ENCODE measurements at places on chromosomes 16 and 17. TPM values are rescaled to one million over a fixed set of nuclear protein-coding genes. Genes with fewer than 3 reads are reported as not detected.

- DNase-seq = no peak
- H3K27ac ChIP-seq = no peak overlapping the region
- no peak overlapping the region for H3K4me3 ChIP-seq
- no peaks in the 10 kb centered on the region for H3K27me3 ChIP-seq
- no peaks in the 10 kb centered on the region for H3K36me3 ChIP-seq
- no peaks in the 10 kb centered on the region for H3K4me1 ChIP-seq
These were observed 24.9 kb downstream of the HYDIN start for GRCh38 chr16:71205482-71206131.

- no peak overlapping the region for H3K4me3 ChIP-seq
- no peak overlapping the region for H3K27ac ChIP-seq
- no peaks in the 10 kb centered on the region for H3K36me3 ChIP-seq
These were observed 52.2 kb upstream of the STH start for GRCh38 chr17:45946841-45947256.

GRCh38 chr17:15273141-15273793 is 8.1 kb upstream of the PMP22 start:
- H3K4me1 ChIP-seq = no peaks in the 10 kb centered on the region
- no peaks in the 10 kb centered on the region for H3K36me3 ChIP-seq
- no peaks in the 10 kb centered on the region for H3K27me3 ChIP-seq

DNA sequence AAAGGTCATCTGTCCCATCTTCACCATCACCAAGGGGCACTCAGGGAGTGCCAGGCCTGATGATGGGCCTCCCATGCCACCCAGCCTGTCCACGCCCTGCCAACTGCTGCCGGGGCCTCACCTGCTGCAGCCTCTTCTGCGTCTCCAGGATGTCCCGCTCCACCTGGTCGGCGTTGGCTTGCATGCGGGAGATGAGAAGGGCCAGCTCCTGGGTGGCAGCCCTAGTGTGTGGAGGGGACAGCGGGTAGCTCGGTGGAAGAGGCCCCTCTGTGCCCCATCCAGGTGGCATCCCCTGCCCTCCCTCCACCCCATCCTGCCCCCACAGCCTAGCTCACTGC is 3.2 kb downstream of the EVPL start:
- H3K4me3 ChIP-seq = no peak overlapping the region
- H3K27ac ChIP-seq = no peak overlapping the region
- H3K27me3 ChIP-seq = no peaks in the 10 kb centered on the region
- no peaks in the 10 kb centered on the region for H3K4me1 ChIP-seq

- no peak overlapping the region for H3K27ac ChIP-seq
- H3K36me3 ChIP-seq = no peaks in the 10 kb centered on the region
- no peak for DNase-seq
- H3K4me3 ChIP-seq = no peak overlapping the region
- no peaks in the 10 kb centered on the region for H3K27me3 ChIP-seq
- peaks cover 12% of the 10 kb centered on the region for H3K4me1 ChIP-seq
These were observed 10.8 kb downstream of the LYRM1 start for GRCh38 chr16:20911361-20911760.

- H3K36me3 ChIP-seq = no peaks in the 10 kb centered on the region
- H3K27ac ChIP-seq = no peak overlapping the region
- H3K27me3 ChIP-seq = no peaks in the 10 kb centered on the region
- DNase-seq = no peak
- H3K4me1 ChIP-seq = peaks cover 5% of the 10 kb centered on the region
These were observed 30.0 kb downstream of the USP10 start for GRCh38 chr16:84729716-84730320.

- H3K27me3 ChIP-seq = no peaks in the 10 kb centered on the region
- no peak for DNase-seq
- no peaks in the 10 kb centered on the region for H3K36me3 ChIP-seq
- H3K4me1 ChIP-seq = peaks cover 5% of the 10 kb centered on the region
These were observed 164.8 kb upstream of the DYNLRB2 start for GRCh38 chr16:80375973-80376372.

DNA sequence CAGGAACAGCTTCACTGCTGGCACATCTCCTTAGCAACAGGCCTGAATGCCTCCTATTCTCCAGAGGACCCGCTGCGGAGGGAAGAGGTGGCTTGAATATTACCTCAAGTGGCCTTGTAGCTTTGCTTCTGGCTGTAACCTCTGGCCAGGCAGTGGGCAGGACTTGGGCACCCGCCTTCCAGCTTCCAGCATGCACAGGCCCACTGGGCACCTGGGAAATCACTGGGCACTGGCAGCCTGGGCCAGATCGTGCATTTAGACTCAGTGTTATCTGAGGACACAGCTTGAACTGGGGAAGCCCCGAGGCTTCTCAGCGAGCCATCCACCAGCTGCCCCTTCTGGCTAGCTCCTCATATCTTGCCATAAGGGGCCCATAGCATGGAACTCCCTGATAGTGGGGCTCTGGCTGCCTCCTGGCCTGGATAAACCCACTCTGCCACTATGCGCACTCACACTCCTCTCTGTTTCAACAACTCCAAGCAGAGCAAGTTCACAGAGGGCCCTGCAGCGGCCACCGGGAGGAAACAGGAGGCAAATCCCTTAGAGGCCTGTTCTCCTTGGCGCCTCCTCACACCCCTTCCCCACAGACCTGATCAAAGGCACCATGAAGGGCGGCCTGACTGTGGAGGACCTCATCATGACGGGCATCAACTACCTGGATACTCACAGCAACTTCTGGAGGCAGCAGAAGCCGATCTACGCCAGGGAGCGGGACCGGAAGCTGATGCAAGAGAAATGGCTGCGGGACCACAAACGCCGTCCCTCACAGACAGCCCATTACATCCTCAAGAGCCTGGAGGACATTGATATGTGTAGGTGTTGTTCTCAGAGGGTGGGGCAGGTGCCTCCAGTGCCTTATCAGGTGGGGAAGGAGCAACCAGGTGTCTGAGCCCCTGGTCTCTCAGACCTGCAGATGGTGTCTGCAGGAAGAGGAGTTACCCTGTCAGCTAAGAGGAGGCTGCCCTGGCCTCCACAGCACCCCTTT is 7.8 kb downstream of the ODAD4 start:
- no peaks in the 10 kb centered on the region for H3K4me1 ChIP-seq
- H3K4me3 ChIP-seq = no peak overlapping the region
- no peak for DNase-seq
- no peak overlapping the region for H3K27ac ChIP-seq

DNA sequence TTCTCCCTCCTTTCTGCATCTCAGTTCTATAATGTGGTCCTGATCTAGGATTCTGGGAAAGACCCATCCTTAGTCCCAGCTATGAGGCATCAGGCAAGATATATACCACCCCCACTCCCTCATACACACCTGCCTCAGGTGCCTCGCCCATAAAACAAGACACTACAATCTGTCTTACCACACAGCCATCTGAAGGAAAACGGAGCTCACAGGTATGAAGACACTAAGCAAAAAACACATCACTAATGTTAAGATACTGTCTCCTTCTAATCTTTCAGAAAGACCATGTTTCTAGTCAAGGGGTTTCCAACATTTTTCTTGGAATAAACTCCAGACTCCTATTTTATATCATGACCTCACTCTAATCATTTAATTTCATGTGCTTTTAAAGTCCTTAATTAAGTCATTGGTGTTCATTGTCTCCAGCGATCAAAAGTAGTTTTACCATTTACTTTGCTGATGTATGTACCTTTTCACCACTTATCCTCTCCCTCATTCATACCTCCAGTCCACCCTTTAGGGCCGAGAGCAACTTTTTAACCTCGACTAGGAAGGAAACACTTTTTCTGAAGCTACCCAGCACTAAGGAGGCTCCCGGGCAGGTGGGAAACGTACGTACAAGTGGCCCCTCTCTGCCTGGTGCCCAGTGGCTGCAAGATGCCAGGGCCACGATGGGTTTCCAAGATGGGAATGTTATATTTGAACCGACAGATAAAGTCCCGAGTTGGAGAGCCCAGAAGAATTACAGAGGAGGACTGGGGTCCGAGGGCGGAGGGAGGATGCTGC is 979 bp downstream of the MAP3K14 start:
- no peak for DNase-seq
- H3K36me3 ChIP-seq = no peaks in the 10 kb centered on the region
- peak overlapping the region; percentile 69 for H3K4me3 ChIP-seq
- H3K27me3 ChIP-seq = no peaks in the 10 kb centered on the region
- H3K4me1 ChIP-seq = peaks cover 14% of the 10 kb centered on the region

DNA sequence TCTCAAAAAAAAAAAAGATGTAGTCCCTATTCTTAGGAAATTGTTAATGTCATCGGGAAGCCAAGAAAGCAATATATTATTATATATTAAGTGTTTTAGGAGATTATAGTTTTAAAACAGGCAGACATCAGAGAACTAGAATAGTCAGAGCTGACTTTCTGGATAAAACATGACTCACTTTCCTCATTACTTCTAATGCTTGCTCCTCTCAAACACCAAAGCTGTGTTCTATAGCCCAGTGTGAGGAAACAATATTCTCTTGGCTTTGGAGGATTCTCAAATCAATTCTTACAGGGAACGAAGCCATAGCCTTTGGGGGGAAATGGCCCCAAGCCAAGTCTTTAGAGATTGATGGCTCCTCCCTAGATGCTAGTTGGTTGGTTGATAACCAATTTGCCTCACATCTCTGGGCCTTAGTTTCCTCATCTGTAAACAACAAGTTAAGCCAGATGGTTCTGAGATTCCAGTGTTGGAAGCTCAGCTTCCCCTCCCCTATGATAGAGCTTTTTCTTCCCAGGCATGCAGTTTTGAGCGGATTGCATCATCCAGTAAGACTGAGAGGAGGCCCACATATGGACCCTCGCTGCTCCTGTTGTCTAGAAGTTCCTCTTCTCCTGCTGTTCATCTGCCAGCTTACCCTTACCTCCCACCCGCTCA is 12.4 kb downstream of the NMT1 start:
- no peaks in the 10 kb centered on the region for H3K36me3 ChIP-seq
- H3K27ac ChIP-seq = no peak overlapping the region
- no peaks in the 10 kb centered on the region for H3K27me3 ChIP-seq
- no peak for DNase-seq
- H3K4me3 ChIP-seq = no peak overlapping the region

GRCh38 chr16:10896165-10896564 is 19.2 kb downstream of the CIITA start:
- no peak overlapping the region for H3K4me3 ChIP-seq
- H3K4me1 ChIP-seq = no peaks in the 10 kb centered on the region
- H3K36me3 ChIP-seq = no peaks in the 10 kb centered on the region
- no peak for DNase-seq

- H3K27me3 ChIP-seq = no peaks in the 10 kb centered on the region
- H3K36me3 ChIP-seq = no peaks in the 10 kb centered on the region
- H3K4me1 ChIP-seq = peaks cover 31% of the 10 kb centered on the region
- peak overlapping the region; percentile 30 for H3K27ac ChIP-seq
- H3K4me3 ChIP-seq = no peak overlapping the region
These were observed 13.8 kb downstream of the THRA start for GRCh38 chr17:40076591-40076990.

GRCh38 chr16:17467923-17468540 is 2.7 kb downstream of the XYLT1 start:
- DNase-seq = peak; percentile 80
- no peaks in the 10 kb centered on the region for H3K4me1 ChIP-seq
- H3K27ac ChIP-seq = no peak overlapping the region
- no peaks in the 10 kb centered on the region for H3K27me3 ChIP-seq

- no peak overlapping the region for H3K27ac ChIP-seq
- no peak for DNase-seq
- no peak overlapping the region for H3K4me3 ChIP-seq
- no peaks in the 10 kb centered on the region for H3K4me1 ChIP-seq
- no peaks in the 10 kb centered on the region for H3K27me3 ChIP-seq
- H3K36me3 ChIP-seq = no peaks in the 10 kb centered on the region
These were observed 8.2 kb upstream of the SHISA9 start for GRCh38 chr16:12893050-12893750.

DNA sequence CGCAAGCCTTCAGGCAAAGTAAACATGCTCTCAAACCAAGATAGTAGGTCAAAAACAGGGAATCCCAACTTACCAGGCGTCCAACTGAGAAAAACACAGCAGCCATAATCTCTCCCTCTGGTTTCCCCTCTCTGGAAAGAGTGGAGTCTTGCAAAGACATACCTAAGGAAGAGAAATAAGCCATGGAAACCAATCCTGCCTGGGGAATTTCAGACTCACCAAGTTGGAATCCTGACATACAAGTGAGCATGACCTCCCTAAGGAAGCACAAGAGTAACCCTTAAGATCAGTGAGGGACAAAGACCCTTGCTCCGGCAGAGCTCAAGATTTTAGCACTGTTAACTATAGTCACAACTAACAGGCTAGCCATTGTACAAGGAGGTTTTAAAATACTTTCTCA is 4.1 kb downstream of the ZNF624 start:
- peaks cover 2% of the 10 kb centered on the region for H3K4me1 ChIP-seq
- H3K27me3 ChIP-seq = no peaks in the 10 kb centered on the region
- DNase-seq = no peak
- no peak overlapping the region for H3K4me3 ChIP-seq
- no peak overlapping the region for H3K27ac ChIP-seq

- H3K27me3 ChIP-seq = no peaks in the 10 kb centered on the region
- H3K4me1 ChIP-seq = no peaks in the 10 kb centered on the region
- H3K36me3 ChIP-seq = no peaks in the 10 kb centered on the region
- no peak overlapping the region for H3K4me3 ChIP-seq
These were observed 28.6 kb upstream of the DYNLL2 start for GRCh38 chr17:58054641-58055040.

GRCh38 chr17:64240741-64241347 is 22.2 kb downstream of the TEX2 start:
- no peak overlapping the region for H3K4me3 ChIP-seq
- H3K27me3 ChIP-seq = no peaks in the 10 kb centered on the region
- no peaks in the 10 kb centered on the region for H3K36me3 ChIP-seq
- no peak overlapping the region for H3K27ac ChIP-seq
- peak; percentile 71 for DNase-seq

DNA sequence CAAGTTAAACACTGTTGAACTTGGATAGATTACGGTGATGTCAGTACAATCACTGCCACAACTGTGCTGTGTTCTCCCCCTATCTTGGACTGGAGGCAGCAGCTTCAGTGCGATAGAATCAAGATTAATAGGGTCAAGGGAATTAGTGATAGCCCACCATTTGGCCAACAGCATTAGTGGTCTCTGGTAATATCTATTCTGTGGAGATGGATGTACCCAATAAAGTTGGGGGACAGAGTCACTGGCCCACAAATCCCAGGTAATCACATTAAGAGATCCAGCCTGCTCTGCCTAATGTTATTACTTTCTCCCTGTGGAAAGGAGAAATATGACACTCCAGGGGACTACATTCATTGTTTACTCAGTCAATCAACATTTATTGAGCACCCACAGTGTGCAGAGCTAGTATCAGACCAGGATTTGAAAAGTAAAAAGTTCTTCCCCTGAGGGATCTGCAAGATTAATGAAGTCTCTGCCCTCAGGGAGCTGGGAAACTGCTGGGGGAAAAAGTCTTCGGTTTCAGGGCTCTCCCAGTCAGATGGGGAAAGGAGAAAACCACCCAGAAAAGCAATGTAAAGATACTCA is 23.6 kb upstream of the ATP5MC1 start:
- DNase-seq = no peak
- no peak overlapping the region for H3K4me3 ChIP-seq
- H3K27ac ChIP-seq = no peak overlapping the region
- H3K36me3 ChIP-seq = no peaks in the 10 kb centered on the region
- H3K4me1 ChIP-seq = peaks cover 16% of the 10 kb centered on the region

- peak within 1 kb of the TSS; percentile 97 for H3K4me3 ChIP-seq
- H3K36me3 ChIP-seq = no peaks in the 10 kb centered on the region
- H3K4me1 ChIP-seq = peaks cover 2% of the 10 kb centered on the region
- H3K27ac ChIP-seq = peak within 1 kb of the TSS; percentile 89
These were observed at the start of gene GLG1 for GRCh38 chr16:74606521-74607309. TSS of gene GLG1 (minus strand) at chr16:74607114. CDS start at chr16:74607094, 20 bp downstream.

The OTOA gene
- not detected for total RNA-seq

The KRTAP9-8 gene
- total RNA-seq = not detected

The CREBBP gene
- 90.4 TPM for total RNA-seq

The TNS4 gene
- total RNA-seq = not detected

The INCA1 gene
- 2.0 TPM for total RNA-seq

The CMTM2 gene
- 0.38 TPM for total RNA-seq

The C16orf86 gene
- 3.8 TPM for total RNA-seq

The SLC16A6 gene
- total RNA-seq = 11.3 TPM

The LRRC59 gene
- total RNA-seq = 18.4 TPM

The TCAP gene
- total RNA-seq = 1.5 TPM
